ENCODE measurements at places on chromosomes 7 and 10.

DNA sequence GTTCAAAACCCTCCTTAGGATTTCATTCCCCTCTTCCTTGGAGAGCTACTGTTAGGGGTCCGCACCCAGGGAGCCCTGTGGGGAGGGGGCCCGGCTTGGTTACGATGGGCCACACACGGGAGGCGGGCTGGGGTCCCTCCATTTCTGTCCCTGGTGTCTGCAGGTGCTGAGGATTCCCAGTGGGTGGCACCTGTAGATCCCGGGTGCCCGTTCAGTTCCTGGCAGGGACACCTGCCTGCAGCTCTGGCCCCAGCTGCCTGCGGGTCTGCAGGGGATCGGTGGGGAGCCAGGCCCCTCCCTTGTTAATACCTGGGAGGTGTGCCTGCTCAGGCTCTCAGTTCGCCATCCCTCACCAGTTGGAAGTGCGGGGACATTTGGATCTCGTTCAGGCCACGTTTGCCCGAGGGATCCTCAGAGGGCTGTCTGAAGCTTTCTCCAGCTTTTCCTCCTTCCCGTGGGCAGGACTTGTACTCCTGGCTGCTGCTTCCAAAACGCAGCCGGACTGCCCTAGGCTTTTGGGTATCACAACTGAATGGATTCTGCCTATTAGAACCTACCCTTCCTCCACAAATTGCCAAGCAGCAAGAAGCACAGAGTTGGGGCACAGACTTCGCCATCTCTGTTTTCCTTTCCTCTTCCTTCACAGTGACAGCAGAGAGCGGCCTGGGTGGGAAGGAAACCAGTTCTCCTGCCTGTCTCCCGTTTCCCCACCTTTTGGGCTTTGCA is 22.3 kb upstream of the IL15RA start:
- DNase-seq: no peak

- DNase-seq: no peak
These were observed 184.7 kb downstream of the DOCK4 start for GRCh38 chr7:112021379-112022044.

- no peak for DNase-seq
These were observed 23.6 kb upstream of the PDLIM1 start for GRCh38 chr10:95314192-95314918.

DNA sequence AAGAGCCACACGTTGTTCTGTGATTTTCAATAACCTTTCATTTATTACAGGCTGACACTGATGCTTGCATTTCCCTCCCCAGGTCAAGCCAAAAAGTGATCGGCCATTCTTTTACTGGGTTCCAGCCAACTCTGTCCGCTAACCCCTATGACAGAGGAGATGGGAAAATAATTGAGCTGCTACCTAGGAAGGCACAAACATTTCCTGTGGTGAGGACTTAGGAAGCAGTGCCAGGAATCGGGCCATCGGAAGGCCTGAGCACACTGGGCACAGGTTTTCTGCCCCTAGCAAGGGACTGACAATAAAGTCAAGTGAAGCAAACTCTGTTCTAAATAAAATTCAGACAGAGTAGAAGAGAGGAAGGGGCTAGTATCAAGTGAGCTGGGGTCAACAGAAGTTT is 313.0 kb upstream of the AOAH start:
- DNase-seq: no peak

DNA sequence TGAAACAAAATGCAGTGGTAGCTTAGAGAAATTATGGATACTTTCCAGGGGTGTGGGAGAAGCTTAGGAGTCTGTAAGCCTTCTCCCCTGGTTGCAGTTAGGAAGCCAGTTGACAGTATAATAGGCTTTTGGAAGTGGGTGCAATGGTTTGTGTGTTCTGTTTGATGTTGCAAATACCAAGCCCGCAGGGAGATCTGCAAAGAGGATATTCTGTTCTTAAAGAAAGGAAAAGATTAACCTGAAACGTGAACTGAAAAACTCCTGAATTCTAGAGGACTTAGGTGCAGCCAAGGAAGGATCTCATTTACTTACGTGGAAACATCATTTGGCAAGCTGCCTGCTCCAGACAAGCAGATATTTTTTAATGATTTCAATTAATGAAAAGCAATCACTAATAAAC is 496.6 kb downstream of the AUTS2 start:
- no peak for DNase-seq

- no peak for DNase-seq
These were observed 3.4 kb upstream of the IL6 start for GRCh38 chr7:22723637-22724036.

DNA sequence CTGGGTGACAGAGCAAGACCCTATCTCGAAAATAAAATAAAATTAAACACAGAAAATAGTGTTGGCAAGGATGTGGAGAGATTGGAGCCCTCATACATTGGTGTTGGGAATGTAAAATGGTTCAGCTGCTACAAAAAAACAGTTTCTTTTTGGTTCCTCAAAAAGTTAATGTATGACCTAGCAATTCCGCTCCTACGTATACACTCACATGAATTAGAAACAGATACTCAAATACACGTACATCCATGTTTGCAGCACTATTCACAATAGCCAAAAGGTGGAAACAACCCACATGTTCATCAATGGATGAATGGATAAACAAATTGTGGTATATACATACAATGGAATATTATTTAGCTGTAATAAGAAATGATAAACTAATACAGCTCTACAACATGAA is 28.4 kb upstream of the CHCHD3 start:
- no peak for DNase-seq

DNA sequence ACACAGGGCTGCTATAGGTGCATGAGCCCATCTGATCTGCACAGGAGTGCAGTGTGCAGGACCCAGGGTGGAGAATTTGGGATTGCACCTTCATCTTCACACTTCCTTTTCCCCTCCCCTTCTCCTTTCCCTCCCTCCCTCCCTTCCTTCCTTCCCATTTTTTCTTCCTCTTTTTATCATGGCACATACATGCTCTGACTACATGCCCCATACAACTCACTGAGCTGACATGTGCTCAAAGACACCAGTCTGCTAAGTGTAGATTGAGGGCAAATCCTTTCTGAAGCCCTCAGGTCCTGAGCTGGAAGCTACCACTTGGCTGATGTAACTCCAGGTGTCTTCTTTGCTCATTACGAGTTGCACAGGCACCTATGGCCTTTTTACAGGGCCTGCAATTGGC is 365.3 kb upstream of the ZNF32 start:
- no peak for DNase-seq

DNA sequence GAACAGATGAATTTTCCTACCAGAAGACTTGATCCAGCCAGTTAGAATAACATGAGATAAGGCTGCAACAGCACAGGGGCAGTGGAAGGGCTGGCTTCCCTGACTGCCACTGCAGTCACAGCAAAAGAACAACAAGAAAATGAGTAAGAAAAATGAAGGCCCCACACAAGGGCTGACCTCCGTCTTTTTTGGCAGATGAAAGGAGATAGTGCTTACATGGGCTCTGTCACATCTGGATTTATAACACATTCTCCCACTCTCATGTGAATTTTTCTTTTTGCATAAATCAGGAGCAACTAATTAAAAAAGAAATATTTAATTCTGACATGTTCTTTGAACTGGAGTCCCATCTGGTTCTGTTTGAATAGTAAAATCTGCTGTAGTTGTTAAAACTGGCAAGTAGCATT is 99.6 kb downstream of the NRP1 start:
- DNase-seq: no peak

DNA sequence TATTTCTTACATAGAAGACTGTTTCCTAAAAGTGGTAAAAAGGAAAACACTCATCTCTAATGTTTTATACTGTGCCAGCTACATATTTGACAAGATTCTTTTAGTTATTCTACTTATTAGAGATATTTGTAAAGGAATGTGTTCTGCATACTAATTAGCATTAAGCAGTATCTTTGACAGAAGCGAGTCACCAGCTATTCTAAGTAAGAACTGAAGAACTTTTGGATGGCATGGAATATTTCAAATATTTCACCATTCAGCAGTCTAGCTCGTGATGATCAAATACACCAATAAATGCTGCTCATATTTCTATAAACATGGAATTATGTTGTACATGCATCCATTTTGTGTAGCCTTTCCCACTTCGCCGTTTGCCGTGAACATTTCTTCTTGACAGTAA is 241.6 kb upstream of the TCF7L2 start:
- DNase-seq: no peak

DNA sequence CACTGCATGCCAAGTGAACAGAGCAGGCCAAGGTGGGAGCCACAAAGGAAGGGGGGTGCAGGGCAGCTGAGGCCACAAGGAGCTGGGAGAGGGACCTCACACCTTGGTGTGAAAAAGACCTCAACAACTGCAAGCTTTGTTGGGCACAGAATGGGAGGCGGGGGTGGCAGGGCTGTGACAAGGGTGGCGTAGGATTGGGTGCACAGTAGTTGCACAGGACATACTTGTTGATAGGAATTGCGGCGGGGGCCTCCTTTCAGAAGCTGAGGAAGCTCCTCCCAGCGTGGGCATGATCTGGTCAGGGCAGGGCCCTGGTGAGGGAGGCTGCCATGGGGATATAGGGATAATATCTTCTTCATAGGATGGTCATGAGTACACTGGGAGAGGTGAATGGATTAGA is 25.8 kb downstream of the POLL start:
- DNase-seq: no peak

GRCh38 chr10:62037890-62038608 is 136.6 kb downstream of the ARID5B start:
- DNase-seq: no peak

- no peak for DNase-seq
These were observed 75.7 kb upstream of the EFCAB10 start for GRCh38 chr7:105656922-105657521.

- no peak for DNase-seq
These were observed 270.6 kb downstream of the AUTS2 start for GRCh38 chr7:69868921-69869320.

GRCh38 chr7:12719981-12720865 is 32.8 kb downstream of the ARL4A start:
- no peak for DNase-seq

DNA sequence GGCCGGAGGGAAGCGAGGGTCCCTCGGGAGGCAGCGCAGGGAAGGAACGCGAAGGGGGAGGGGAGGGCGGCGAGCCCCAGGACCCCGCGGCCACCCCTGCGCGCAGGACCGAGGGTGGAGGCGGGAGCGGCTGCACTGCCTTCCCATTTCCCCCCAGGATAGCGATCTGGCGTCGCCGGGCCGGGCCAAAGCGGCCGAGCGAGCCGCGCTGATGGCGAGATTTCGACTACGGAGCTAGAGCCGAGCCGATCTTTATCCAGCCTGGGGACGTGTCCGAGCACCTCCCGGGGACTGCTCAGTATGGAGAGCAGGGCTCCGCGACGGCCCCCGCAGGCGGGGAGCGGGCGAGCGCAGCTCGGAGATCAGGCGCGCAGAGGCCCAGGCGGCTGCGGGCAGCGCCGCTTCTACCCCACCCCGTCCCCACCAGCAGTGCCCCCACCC is 590 bp upstream of the CRTAC1 start:
- no peak for DNase-seq

- no peak for DNase-seq
These were observed 20.9 kb downstream of the ZMIZ1 start for GRCh38 chr10:79089632-79090031.

DNA sequence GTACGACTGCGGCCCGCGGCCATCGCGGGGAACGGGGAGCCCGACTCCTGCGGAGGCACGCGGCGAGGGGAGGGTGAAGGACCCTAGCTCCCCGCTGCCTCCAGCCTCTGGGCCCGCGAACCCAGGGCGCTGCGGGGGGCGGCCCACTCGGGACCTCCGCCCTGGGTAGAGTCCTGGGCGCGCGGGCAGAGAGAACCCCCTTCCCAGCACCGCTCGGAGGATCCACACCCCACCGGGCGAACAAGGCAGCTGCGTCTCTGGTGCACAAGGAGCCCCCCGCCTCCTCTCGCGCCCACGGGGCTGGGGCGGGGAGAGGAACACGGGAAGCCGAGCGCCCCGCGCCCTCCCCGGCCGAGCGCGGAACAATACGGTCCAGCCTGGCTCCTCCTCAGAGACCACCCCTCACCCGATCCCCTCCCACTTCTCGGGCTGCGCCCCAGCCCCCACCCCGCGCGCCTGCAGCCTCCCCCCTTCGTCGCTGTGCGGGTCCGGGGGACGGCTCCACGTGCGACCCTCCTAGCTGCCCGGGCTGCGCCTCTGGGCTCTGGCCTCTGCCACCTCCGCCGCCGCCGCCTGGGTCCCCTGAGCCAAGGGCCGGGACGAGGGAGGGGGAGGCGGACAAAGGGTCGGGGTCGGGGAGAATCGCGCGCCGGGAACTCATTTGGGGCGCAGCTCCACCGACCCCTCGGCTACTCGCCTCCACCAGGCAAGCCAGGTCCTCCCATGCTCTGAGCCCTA is at the start of gene WDR86:
Gene WDR86 (minus strand): TSS at position 372 of the 738 bp plus-strand sequence. CDS start 449 bp downstream, outside the sequence.
- no peak for DNase-seq

DNA sequence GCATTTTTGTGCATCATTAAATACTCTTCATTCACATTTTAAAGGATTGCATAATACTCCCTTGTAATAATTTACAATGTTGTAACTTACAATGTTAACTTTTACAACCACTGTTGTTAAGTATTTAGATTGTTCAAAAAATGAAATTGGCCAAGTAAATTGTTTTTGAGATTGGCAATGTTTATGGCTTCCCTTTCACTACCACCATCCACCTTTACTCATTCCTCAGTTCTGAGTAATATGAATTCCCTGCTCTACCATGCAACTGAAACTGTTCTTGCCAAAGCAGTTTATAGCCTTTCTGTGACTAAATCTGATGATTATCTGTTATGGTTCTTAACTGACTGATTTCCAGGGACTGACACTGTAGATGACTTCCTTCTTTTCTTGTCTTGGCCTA is 80.5 kb upstream of the TMEM106B start:
- no peak for DNase-seq

GRCh38 chr10:98265403-98266378 is 2.3 kb downstream of the LOXL4 start:
- no peak for DNase-seq

DNA sequence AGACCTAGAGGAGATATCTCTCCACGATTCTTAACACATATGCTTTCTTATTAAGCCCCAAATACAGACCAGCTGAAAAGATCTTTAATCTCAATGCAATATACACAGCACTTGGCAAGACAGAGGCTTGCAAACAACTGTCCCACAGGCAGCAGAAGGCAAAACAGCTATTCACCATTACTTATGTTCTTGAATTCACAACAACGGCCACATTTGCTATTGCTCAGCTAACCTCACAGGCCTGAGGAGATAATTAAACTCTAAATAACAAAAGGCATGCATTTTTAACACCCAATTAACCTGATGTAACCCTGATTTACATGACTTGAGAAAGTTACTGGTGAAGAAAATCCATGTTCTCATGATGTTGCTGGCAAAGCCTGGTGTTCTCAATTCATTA is 216.4 kb downstream of the CRPPA start:
- no peak for DNase-seq

GRCh38 chr10:131729938-131730660 is 170.7 kb upstream of the PPP2R2D start:
- no peak for DNase-seq

DNA sequence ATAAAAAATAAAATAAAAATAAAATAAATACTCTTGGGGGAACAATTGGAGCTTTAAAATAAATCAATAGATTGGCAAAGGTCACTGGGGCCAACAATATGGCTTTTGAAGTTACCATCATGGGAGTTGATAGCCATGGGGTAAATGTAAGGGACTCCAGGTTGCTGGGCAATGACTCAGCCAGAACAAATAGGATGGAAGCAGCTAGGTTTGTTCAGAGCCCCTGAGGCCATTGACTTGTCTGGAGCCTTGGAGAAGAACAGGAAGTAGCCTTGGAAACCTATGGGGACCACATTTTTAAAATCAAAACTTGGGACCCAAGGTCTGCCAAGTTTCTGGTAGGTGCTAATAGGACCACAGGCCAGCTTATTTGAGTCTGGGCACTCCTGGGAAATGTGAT is 20.2 kb upstream of the FRA10AC1 start:
- no peak for DNase-seq

All from SW 1271 (cell line).